ENCODE measurements at places on chromosomes 7 and 10. TPM values are rescaled to one million over a fixed set of nuclear protein-coding genes. Genes with fewer than 3 reads are reported as not detected.

The IDI2 gene
- total RNA-seq = not detected

The CYP26C1 gene
- 2.1 TPM for total RNA-seq

The TMEM26 gene
- not detected for total RNA-seq

The LRRC72 gene
- total RNA-seq = not detected

The NPSR1 gene
- total RNA-seq = not detected

The TRIM4 gene
- 14.2 TPM for total RNA-seq

The KAZALD1 gene
- total RNA-seq = 0.31 TPM

The SPAM1 gene
- total RNA-seq = not detected

The PLXDC2 gene
- 0.32 TPM for total RNA-seq

The FANK1 gene
- total RNA-seq = 2.3 TPM

The FGFBP3 gene
- 0.16 TPM for total RNA-seq

The SYT15B gene
- 0.06 TPM for total RNA-seq

All from bladder microvascular endothelial cell (primary cell).